Stomach (tissue), 19 donors: ENCODE measurements at places on chromosomes 5 and 9. TPM values are rescaled to one million over a fixed set of nuclear protein-coding genes. Genes with fewer than 3 reads are reported as not detected.

DNA sequence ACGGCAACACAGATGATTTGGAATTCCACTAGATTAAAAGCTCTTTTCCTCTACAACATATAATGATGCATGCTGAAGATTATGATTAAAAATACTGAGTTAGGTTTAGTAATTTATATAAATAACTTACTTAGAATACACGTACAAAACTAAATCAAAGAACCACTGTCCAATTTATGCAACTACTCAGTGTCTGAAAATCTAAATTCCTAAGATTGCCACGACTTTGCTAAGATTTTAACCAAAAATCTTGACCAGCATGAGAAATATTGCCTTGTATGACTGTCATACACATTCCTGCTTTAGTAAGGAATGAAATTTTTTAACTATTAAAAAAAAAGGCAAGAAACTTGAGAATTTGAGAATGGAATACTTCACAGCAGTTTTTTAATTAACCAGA lies 292.4 kb downstream of the ZNF608 start:
- H3K4me3 ChIP-seq: no peak overlapping the region
- no peaks in the 10 kb centered on the region for H3K36me3 ChIP-seq
- no peak for DNase-seq
- H3K4me1 ChIP-seq: no peaks in the 10 kb centered on the region
- no peaks in the 10 kb centered on the region for H3K27me3 ChIP-seq

- no peaks in the 10 kb centered on the region for H3K4me1 ChIP-seq
- no peak overlapping the region for H3K4me3 ChIP-seq
- H3K27me3 ChIP-seq: no peaks in the 10 kb centered on the region
- no peaks in the 10 kb centered on the region for H3K36me3 ChIP-seq
- no peak overlapping the region for H3K27ac ChIP-seq
Measured at GRCh38 chr9:20083390-20083789, 294.6 kb upstream of the SLC24A2 start.

DNA sequence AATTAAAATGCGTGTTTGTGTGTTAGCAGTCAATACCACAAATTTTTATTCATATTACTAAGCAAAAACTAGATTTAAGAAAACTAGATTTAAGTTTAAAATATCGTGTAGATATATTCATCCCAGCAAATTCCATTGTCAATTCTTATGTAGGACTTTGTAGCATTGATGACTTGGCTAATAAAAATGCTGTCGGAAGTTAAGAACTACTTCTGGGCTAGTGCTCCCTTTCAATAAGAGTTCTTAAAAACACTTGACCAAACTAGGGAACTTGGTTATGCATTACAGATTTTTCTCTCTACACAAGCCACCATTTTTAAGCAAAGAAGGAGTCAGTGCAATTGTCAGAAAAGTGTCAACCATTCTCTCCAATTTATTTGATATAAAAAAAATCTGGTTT lies 68.7 kb upstream of the RAD23B start:
- no peaks in the 10 kb centered on the region for H3K4me1 ChIP-seq
- H3K4me3 ChIP-seq: no peak overlapping the region
- no peaks in the 10 kb centered on the region for H3K27me3 ChIP-seq
- H3K36me3 ChIP-seq: no peaks in the 10 kb centered on the region

GRCh38 chr9:93623753-93624152 lies 47.4 kb downstream of the PHF2 start:
- H3K4me3 ChIP-seq: no peak overlapping the region
- no peaks in the 10 kb centered on the region for H3K36me3 ChIP-seq
- H3K4me1 ChIP-seq: peaks cover 38% of the 10 kb centered on the region
- no peak overlapping the region for H3K27ac ChIP-seq

GRCh38 chr5:43073597-43074546 lies 33.8 kb upstream of the ANXA2R start:
- peaks cover 53% of the 10 kb centered on the region for H3K36me3 ChIP-seq
- H3K4me3 ChIP-seq: no peak overlapping the region
- DNase-seq: peak; percentile 35
- peaks cover 16% of the 10 kb centered on the region for H3K4me1 ChIP-seq
- no peaks in the 10 kb centered on the region for H3K27me3 ChIP-seq

- no peaks in the 10 kb centered on the region for H3K4me1 ChIP-seq
- no peak overlapping the region for H3K4me3 ChIP-seq
- no peaks in the 10 kb centered on the region for H3K27me3 ChIP-seq
- no peak for DNase-seq
- no peak overlapping the region for H3K27ac ChIP-seq
Measured at GRCh38 chr9:76510041-76510440, 51.1 kb downstream of the GCNT1 start.

DNA sequence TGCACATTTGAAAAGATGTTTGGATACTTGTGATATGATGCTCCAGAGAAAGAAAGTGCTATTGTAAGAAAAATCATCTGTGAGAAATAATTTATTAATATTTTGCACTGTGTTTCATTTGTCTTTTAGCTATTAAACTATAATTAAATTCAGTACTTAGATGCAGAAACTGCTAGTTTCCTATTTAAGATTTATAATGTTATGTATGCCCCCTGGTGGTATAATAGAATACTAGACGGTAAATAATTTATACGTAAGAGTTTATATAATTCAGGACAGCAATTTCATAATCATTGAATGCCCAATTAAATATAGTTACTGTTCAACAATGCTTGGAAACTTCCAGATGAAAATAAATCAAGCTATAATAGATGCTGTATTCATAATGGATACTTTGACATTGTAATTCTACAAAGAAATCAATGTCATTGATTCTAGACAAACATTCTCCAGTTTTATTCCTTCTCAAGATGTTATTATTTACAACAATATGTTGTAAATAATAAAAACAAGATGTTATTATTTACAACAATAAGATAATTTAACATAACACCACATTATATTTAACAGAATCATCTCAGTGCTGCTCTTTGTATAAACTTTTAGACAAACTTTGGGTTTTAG lies 101.0 kb downstream of the TMEM232 start:
- H3K36me3 ChIP-seq: no peaks in the 10 kb centered on the region
- H3K27me3 ChIP-seq: no peaks in the 10 kb centered on the region
- no peaks in the 10 kb centered on the region for H3K4me1 ChIP-seq
- DNase-seq: peak; percentile 37
- H3K4me3 ChIP-seq: no peak overlapping the region
- no peak overlapping the region for H3K27ac ChIP-seq

DNA sequence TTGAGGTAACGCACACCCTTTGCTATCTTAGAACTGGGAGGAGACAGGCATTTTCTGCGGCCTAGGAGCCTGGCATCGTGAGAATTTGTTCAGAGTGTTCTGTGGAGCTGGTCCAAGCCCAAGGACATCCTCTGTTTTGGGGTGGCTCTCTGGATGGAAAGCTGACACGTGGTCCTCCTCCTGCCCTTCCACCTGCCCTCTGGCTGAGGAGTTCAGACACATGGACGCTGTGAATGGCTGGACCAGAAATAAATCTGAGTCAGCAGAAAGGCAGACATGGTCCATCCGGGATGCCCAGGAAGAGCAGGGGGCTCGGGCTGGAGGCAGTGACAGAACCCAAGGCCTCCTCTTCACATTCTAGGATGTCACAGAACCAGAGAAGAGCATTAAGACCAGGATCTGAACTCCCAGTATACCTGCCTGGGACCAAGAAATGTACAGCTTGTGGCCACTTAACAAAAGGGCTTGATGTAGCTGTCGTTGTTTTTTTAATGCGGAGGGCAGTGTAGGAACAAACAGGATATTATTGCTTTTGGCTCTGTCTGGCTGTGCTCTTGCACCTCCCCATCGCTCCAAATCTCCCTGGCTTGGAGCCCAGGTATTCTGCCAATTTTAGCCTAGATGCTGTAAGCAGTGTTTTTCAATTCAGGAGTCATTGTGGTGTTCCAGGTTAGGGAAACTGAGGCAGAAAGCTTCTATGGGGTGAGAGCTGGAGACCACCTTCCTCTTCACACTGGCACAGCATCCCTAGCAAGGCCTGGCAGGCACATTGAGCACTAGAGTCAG lies 2.4 kb downstream of the CKMT2 start:
- H3K4me3 ChIP-seq: no peak overlapping the region
- H3K27me3 ChIP-seq: no peaks in the 10 kb centered on the region
- H3K36me3 ChIP-seq: no peaks in the 10 kb centered on the region

DNA sequence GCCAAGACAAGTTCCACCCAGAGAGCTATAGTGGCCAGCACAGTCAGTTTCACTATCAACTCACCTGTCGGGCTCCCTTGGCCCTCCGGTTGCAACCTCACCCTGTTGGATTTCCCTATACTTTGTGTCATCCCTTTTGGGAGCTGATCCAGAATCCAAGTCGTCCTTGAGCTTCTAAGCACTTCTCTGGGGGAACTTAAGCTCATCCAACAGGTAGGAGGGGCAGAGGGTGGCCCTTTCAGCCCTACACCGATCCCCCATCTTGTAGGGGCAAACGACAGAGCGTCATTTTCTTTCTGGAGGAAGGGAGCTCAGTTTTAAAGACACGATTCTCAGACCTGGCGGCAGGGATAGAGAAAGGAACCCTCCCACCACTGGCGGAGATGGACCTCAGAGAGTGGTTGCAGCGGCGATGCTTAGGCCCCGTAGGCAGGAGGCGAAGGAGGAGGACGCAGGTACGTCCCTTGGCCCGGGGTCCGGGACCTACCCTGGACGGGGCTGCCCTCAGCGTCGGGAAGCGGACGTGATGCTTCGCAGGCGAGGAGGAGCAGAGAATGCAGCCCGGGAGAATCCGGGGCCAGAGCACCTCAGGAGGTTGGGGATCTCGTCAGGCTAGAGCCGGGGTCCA lies 519 bp downstream of the ZER1 start:
- peaks cover 34% of the 10 kb centered on the region for H3K4me1 ChIP-seq
- no peaks in the 10 kb centered on the region for H3K36me3 ChIP-seq
- peak; percentile 65 for DNase-seq
- peak overlapping the region; percentile 94 for H3K27ac ChIP-seq
- peak overlapping the region; percentile 97 for H3K4me3 ChIP-seq
- no peaks in the 10 kb centered on the region for H3K27me3 ChIP-seq

- DNase-seq: no peak
- no peak overlapping the region for H3K4me3 ChIP-seq
- no peaks in the 10 kb centered on the region for H3K4me1 ChIP-seq
- no peaks in the 10 kb centered on the region for H3K27me3 ChIP-seq
- no peak overlapping the region for H3K27ac ChIP-seq
- H3K36me3 ChIP-seq: no peaks in the 10 kb centered on the region
Measured at GRCh38 chr5:164119806-164120447, 614.5 kb downstream of the MAT2B start.

DNA sequence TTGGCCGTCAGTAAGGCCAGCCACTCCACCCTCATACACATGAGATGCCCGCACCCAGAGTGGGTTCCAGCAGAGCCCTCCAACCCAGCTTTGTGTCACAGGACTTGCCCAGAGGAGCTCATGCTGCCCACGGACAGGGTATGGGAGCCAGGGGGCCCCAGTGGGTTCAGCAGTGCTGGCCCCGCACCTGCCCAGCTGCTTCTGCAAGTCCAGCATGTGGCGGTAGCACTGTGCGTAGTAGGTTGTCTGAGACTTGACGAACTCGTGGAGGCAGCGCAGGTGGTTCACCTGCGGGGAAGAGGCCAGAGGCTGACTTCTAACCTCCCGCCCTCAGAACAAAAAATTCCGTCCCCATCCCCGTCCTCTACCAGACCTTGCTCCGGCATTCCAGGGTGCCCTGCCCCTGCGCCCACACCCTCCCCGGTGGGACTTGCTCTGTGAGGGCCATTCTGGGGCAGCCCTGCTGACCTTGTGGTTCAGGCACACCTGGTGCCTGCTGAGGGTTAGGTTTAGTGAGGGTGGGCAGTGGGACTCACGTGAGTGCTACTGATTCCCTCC lies 18.5 kb downstream of the SH3GLB2 start:
- no peak overlapping the region for H3K4me3 ChIP-seq
- no peak for DNase-seq
- no peak overlapping the region for H3K27ac ChIP-seq
- peaks cover 14% of the 10 kb centered on the region for H3K4me1 ChIP-seq
- H3K27me3 ChIP-seq: no peaks in the 10 kb centered on the region

- peaks cover 20% of the 10 kb centered on the region for H3K36me3 ChIP-seq
- H3K4me1 ChIP-seq: peaks cover 24% of the 10 kb centered on the region
- peak overlapping the region; percentile 57 for H3K27ac ChIP-seq
- no peak for DNase-seq
- no peak overlapping the region for H3K4me3 ChIP-seq
Measured at GRCh38 chr5:175689147-175689991, 31.5 kb downstream of the HRH2 start.

GRCh38 chr9:84993105-84993504 lies 323.6 kb downstream of the NTRK2 start:
- H3K36me3 ChIP-seq: no peaks in the 10 kb centered on the region
- DNase-seq: no peak
- no peak overlapping the region for H3K4me3 ChIP-seq
- H3K27me3 ChIP-seq: no peaks in the 10 kb centered on the region

ROR2 gene
- total RNA-seq: 18.7 TPM

RNF183 gene
- total RNA-seq: not detected

RFK gene
- 36.7 TPM for total RNA-seq

ZNF300 gene
- total RNA-seq: 13.8 TPM

KCNV2 gene
- not detected for total RNA-seq

POLR1E gene
- total RNA-seq: 14.9 TPM

PPP1R26 gene
- total RNA-seq: 11.6 TPM

CDH9 gene
- not detected for total RNA-seq

FAM163B gene
- total RNA-seq: not detected

PRR16 gene
- 2.2 TPM for total RNA-seq

TDRD7 gene
- 4.7 TPM for total RNA-seq

ZNF879 gene
- 18.7 TPM for total RNA-seq

GFI1B gene
- not detected for total RNA-seq
